ENCODE measurements at places on chromosomes 1 and 21.

DNA sequence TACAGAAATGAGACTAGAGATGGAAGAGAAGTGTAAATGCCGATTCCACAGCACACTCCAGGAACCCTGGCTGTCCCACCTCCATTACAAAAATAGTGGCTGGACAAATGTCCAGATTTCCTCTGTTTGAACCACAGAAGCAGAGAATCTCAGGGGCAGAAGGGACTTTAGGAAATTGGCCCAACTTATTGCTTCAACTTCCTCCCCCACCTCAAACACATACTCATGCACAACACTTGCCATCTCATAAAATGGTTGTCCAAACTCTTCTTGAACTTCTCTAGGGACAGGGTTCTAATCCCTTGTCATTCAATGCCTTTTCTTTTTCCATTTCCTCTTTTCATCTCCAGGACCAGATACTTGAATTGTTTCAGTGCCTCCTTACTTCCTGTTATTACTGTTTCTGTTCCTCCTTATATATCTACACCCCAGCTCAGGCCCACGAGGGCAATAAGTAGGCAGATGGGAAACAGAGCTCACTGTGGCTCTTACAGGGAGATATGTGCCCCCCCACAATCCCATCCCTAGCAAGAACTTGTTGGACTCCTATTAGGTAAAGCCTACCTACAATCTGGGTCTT, 8.5 kb upstream of the B4GALT3 start:
- no peak for DNase-seq

GRCh38 chr1:41780916-41781315, 137.8 kb downstream of the HIVEP3 start:
- DNase-seq, result no peak

- DNase-seq, result peak; percentile 47
Observed at GRCh38 chr1:2044510-2045319, 5.5 kb upstream of the PRKCZ start.

DNA sequence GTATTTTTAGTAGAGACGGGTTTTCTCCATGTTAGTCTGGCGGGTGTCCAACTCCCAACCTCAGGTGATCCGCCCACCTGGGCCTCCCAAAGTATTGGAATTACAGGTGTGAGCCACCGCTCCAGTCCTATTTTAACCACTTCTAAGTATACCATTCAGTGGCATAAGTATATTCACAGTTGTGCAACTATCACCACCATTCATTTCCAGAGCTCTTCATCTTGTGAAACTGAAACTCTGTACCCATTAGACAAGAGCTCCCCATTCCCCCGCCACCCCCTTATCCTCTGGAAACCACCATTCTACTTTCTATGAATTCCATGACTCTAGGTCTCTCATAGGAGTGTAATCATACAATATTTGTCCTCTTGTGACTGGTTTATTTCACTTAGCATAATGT, 40.2 kb upstream of the CAMTA1 start:
- DNase-seq, result no peak

DNA sequence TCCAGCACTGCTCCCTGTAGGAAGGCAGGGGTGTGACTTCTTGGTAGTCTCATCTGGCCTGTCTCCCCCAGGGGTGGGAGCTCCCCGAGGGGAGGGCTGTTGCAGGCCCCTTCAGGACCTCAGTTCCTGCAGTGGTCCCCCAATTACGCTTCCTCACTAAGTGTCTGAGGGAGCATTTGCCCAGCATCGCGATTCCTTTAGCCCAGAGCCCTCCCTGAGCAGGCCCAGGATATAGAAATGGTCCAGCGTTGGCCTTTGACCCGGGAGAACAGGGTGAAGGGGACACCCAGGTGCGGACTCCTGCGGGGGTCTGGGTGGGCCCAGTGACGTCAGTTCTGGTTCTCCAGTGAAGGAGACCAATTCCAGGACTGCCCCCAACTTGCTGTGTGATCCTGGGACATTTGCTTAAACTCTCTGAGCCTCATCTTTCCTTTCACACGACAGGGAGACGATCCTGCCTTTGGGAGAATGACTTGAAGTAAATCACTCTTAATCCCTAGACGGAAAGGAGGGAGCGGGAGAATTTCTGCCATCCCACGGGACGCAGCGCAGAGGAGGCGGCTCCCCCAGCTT, 32.6 kb upstream of the BTG2 start:
- no peak for DNase-seq

DNA sequence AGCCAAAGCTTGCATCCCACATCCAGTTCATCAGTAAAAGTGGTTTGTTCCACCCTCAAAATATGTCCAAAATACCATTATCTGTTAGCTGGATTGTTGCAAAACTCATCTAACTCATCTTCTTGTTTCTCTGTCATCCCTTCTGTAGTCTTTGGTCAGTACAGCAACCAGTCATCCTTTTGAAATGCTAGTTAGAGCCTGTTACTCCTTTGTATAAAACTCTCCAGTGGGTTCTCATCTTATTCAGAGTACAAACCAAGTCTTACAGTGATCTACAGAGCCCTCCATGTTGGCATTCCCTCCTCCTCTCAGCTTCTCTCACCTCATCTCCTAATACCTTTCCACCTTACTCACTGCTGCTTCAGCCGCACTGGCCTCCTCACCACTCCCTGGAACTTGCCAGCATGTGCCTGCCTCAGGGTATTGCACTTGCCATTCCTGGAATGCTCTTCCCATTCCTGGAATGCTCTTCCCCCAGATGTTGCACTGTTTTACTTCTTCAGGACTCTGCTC, 70.6 kb downstream of the LAMC1 start:
- DNase-seq, result no peak

DNA sequence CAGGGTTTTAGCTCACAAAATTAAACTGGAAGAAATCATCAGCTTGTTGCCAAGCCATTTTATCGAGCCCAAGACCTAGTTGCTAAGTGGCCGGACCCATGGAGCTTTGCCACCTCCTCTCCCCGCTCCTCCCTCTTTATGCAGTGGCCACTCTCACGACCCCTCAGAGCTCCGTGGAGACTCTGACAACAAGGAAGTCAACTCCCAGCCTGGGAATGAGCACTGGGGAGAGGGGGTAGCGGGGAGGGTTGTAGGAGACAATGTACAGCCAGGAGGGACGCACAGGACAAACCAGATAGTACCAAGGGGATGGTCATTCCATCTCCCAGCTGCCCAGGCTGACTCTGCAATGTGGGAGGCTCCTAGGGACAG, 250.9 kb downstream of the SIPA1L2 start:
- no peak for DNase-seq

DNA sequence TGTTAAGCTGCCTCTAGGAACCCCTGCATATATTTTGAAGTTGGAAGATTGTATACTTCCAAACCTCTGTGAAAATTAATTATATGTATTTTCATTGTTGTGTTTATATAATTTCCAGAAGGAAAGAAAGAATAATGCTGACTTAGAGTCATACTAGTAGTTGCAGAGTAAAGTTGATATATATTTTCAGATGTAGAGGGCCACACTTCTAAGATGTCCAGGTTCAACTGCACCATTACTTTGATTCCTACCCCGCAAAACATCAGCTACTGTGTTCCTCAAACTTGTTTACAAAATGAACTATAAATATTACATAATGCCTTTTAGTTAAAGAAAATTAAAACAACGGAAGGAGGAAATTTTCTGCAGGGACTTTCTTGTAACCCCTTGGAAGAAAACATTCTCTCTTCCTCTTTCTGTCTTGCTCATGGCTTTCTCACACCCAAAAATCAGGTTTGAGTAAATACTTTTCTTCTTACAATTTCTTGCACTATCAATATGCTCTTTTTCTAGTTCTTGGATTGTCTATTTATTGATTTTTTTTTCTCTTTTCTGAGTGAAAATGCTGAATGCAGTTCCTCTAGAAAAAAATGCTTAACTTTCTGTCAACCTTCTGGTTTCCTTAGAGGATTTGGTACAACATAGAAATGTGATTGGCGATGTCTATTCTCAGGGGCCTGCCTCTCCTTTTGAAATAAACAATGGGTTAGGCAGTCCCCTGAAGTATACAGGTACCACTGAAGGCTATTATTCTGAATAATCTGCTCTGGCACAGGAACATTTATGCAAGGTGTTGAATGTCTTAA, 867.8 kb downstream of the TTLL7 start:
- DNase-seq, result no peak

GRCh38 chr1:175427625-175428024, 235.0 kb upstream of the KIAA0040 start:
- no peak for DNase-seq

DNA sequence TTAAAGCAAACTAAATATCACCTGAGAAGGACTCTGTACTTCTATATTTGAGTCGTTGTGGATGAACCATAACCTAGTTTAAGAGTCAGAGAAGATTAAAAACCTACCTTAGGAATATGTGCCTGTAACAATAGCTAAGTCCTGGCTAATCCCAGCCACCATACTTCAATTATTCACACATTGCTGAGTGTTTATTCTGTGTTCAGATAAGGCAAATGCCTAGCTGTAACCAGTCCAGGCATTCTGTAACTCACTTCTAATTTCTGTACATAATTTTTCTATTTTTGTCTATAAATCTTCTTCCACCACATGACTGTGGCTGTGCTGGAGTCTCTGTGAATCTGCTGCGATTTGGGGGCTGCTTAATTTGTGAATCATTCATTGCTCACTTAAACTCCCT, 441.9 kb upstream of the ADAMTS5 start:
- DNase-seq, result no peak
